ENCODE measurements at places on chromosomes 5 and 9. TPM values are rescaled to one million over a fixed set of nuclear protein-coding genes. Genes with fewer than 3 reads are reported as not detected.

The CER1 gene
- total RNA-seq: not detected

DNA sequence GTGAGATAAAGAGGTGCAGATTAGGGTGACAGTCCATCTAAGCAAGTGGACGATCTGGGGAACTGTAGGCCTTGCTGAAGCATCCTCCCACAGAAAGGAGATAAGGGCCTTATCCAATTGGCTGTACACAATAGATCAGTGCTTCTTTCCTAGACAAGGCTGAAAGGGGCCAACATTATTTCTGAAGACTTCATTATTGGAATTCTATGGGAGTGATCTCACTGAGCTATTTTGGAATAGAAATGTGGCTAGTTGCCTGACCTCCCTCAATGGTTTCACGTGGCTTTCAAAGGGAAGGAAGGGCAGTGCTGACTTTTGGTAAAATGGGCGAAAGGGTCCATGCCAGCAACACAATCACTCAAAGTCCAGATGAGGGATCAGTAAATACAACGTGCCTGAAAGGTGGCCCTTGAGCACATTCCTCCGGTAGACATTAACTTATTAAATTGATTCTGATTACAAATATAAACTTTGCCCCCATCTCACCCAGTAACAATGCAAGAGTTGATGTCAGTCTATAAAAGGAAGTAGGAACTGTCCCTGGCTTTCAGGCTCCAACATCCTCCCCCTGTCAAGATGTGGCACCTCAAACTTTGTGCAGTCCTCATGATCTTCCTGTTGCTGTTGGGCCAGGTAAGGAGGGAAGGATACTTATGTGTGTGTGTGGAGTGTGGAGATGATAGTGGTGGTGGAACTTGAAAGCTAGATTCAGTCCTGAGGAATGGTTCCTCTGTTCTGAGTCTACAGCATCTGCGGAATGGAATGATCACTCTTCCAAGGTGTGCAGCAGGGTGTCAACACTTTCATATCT, at the start of gene LEAP2:
LEAP2 (plus strand) TSS at position 550 of the 811 bp plus-strand sequence; CDS start at position 577, 27 bp downstream.
- peaks cover 5% of the 10 kb centered on the region for H3K4me1 ChIP-seq
- H3K27me3 ChIP-seq: no peaks in the 10 kb centered on the region
- no peak within 1 kb of the TSS for H3K27ac ChIP-seq
- H3K4me3 ChIP-seq: no peak within 1 kb of the TSS
- H3K36me3 ChIP-seq: peaks cover 26% of the 10 kb centered on the region
- no peak for DNase-seq

The BHMT2 gene
- total RNA-seq: not detected

GRCh38 chr9:100474924-100475276, 2.0 kb downstream of the TMEFF1 start:
- peaks cover 1% of the 10 kb centered on the region for H3K36me3 ChIP-seq
- no peak for DNase-seq
- peaks cover 21% of the 10 kb centered on the region for H3K27me3 ChIP-seq

GRCh38 chr5:59732301-59732700, 161.2 kb downstream of the PDE4D start:
- no peaks in the 10 kb centered on the region for H3K27me3 ChIP-seq
- no peaks in the 10 kb centered on the region for H3K36me3 ChIP-seq
- H3K4me1 ChIP-seq: no peaks in the 10 kb centered on the region
- H3K4me3 ChIP-seq: no peak overlapping the region
- DNase-seq: no peak
- H3K27ac ChIP-seq: no peak overlapping the region
